ENCODE measurements at places on chromosomes 2 and 18. TPM values are rescaled to one million over a fixed set of nuclear protein-coding genes. Genes with fewer than 3 reads are reported as not detected.

Gene EIF2AK3
- 23.2 TPM for total RNA-seq

- no peak for DNase-seq
Observed at GRCh38 chr2:15640261-15640711, 48.6 kb downstream of the DDX1 start.

Gene GALNT5
- 0.14 TPM for total RNA-seq

- DNase-seq = no peak
Observed at GRCh38 chr18:14933049-14933851, 185.3 kb downstream of the ANKRD30B start.

Gene CD207
- not detected for total RNA-seq

DNA sequence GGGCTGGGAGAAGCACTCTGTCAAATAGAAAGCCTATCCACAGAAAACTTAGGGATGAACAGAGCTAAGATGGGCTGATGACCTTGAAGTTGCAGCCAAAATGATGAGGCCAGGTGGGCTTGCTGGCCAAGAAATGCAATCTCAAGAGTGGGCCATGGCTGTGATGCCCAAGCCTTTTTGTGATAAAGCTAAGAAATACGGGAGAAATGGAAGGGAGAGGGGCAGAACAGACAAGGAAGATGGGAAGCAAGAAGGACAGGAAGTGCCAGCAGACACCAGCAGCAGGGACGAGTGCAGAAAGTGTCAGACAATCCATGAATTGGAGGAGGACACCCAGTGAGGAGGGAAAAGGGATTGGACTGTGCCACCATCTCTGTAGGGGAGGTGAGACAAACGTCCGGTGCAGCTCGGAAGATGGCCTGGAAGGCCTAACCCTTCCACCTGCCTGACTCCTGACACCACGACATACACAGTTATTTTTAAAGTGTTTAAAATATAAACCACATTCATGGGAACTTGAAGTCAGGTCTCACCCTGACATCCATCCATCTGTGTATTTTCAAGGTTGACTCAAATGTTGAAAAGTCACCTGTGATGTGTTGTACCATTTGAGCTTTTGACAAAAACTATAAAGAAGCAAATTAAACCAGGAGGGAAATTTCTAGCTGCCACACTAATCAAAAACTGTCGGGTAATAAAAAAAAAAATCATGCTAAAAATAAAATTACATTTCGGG, 105.5 kb downstream of the BCL2 start:
- DNase-seq = no peak

- DNase-seq = no peak
Observed at GRCh38 chr2:195468771-195469170, 188.3 kb upstream of the SLC39A10 start.

Gene CCDC148
- total RNA-seq = 1.2 TPM

DNA sequence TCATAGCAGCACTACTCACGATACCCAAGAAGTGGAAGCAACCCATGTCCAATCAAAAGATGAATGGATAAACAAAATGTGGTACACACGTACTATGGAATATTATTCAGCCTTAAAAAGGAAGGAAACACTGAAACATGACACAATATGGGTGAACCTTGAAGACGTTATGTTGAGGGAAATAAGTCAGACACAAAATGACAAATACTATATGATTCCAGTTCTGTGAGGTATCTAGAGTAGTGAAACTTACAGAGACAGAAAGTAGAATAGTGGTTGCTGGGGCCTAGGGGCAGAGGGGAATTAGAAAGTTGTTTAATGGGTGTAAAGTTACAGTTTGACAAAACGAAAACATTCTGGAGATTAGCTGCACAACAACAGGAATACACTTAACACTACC, 24.7 kb downstream of the TLK1 start:
- DNase-seq = no peak

Gene UGT1A4
- not detected for total RNA-seq

DNA sequence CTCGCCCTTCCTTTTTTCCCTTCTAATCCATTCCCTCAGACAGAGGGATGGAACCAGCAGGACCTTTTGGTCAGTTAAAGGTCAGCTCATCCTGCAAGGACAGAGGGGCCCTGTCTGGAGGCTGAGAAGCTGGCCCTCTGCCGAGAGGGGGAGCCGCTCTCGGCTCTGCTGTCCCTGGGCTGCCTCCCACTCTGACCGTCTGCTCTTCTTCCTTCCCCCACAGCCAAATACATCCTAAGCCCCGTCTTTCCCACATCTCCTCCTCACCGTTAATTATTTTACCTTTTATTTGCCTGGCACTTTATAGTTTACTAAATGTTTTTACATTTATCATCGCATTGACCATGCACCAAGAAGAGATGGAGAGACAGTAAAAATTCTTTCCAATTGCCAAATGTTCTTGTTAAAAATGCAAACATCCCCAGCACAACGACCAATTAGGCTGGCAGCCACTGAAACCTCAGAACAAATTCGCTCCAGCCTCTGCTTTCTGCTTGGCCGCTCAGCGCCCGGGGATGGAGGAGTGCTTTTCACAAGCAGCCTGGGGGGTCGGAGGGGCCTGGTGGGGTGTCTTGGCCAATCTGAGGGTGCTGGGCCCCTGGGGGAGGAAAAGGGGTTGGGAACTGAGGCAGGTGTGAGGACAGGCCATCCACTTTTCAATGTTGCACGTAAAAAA, 123.7 kb downstream of the TNS1 start:
- peak; percentile 42 for DNase-seq

DNA sequence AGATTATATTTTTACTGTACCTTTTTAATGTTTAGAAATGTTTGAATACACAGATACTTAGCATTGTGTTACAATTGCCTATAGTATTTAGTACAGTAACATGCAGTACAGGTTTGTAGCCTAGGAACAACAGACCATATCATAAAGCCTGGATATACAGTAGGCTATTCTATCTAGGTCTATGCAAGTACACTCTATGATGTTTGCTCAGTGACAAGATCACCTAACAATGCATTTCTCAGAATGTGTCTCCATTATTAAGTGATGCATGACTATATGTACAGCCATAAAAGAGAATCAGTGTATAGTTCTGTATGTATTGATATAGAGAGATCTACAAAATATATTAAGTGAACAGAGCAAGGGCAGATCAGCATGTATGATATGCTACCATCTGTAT, 616.4 kb downstream of the XIRP2 start:
- DNase-seq = no peak

Gene C2orf66
- not detected for total RNA-seq

GRCh38 chr2:88698027-88698413, 6.5 kb downstream of the RPIA start:
- no peak for DNase-seq

- DNase-seq = peak; percentile 57
Observed at GRCh38 chr2:69309351-69310110, 77.5 kb downstream of the GFPT1 start.

Gene EFR3B
- total RNA-seq = 11.8 TPM

DNA sequence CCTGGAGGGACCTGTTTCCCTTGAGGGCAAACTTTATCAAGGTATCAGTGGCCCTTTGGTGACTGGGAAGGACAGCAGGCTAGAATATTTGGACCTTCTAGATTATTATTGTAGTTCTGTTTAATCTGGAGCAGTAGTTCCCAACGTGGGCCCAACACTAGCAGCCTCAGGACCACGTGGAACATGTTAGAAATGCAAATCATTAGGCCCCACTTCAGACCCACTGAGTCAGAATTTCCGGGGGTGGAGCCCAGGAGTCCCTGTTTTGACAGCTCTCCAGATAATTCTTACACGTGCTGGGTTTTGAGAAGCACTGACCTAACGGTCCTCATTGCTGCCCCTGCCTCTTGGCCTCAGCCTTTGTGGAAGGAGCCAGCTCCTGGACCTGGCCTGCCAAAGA, 25.5 kb upstream of the DYNC2LI1 start:
- no peak for DNase-seq

GRCh38 chr2:209960676-209961630, 41.5 kb upstream of the RPE start:
- DNase-seq = peak; percentile 94

All from GM23338 (cell line).